Activated T-cell treated with anti-CD3 and anti-CD28 coated beads, Interleukin-2, amount 50 U/mL, for 24 hours (primary cell): ENCODE measurements at places on chromosomes 16 and 17.

GRCh38 chr16:2716948-2717347 lies 3.1 kb downstream of the PRSS27 start:
- DNase-seq, result no peak

- no peak for DNase-seq
Observed at GRCh38 chr17:22461460-22462145, 769.3 kb downstream of the KCNJ18 start.

GRCh38 chr16:57892447-57893096 lies 78.4 kb downstream of the CNGB1 start:
- DNase-seq, result no peak

- no peak for DNase-seq
Observed at GRCh38 chr16:51875834-51876600, 670.9 kb downstream of the TOX3 start.

DNA sequence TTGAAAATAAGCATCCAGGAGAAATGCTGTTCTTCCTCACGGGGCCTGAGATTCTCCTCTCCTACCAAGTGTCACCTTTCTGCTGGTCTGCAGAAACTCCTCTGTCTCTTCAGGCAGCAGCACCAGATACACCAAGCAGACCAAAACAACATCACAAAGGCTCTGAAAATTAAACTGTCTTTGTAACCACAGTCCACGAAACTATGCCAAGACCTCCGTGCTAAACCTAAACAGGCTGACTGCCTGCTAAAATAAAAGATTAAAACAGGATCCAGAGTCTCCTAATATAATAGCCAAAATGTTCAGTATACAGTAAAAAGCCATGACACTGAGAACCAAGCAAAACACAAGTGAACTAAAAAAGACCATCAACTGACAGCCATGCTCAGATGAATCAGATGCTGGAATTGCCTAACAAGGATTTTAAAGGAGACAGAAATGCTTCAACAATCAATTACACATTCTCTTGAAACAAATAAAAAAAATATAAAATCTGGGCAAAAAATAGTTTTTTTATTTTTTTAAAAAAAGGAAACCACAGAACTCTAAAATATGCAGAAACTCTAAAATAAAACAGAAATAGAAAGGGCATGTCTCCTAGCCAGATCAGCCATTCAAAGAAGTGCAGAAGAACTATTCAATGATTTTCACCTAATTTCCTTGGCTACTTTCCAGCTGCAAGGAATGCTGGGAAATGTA lies 50.3 kb upstream of the TOX3 start:
- DNase-seq, result no peak

DNA sequence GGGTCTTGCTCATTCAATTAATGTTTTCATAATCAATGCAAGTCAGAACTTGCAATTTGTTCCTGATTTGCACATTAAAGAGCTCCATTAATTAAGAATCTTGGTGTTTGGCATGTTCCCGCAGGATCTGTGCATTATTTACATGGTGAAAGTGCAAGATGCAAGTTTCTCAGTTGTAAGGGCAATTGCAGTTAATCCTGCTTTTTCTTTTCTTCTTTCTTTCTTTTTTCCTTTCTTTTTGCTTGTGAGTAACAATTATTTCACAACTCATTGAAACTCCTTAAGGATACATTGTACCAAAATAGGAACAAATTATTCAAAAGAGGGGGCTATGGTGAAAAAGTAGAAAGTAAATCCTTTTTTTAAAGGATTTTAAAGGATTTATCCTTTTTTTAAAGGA lies 24.2 kb downstream of the AATF start:
- DNase-seq, result no peak

DNA sequence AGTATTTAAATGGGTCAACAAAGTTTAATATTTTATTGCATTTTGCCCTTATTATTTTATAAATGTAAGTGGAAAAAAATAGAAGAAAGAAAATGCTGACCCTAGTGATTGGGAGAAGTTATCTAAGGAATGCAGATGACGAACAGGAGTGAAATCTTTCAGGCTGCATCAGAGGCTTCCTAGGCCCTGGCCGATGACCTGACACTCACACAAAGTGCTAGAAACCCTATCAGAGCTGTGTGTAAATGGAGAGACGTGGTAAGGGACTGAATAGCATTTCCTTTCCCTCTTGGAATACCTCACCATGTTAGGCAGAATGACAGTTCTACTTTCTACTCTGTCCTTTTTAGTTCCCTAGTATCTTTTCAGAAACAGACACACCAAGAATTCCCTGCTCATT lies 44.9 kb upstream of the CNEP1R1 start:
- no peak for DNase-seq

DNA sequence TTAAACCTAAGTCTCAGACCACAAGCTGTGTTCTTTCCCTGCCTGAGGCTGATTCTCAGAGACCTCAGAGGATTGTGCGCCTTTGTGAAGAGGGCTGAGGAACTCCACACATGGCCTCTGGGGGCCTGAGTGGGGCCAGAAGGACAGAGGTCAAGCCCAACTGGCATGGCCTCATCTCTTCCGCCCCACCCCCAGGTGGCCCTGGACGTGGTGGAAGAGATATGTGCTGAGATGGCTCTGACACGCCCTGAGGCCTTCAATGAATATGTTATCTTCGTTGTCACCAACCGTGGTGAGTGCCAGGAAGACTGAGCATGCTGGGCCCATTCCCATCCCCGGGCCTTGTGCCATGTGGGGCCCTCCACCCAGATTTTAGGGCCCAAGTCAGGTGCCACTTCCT lies 20.1 kb upstream of the ALKBH5 start:
- DNase-seq, result no peak

DNA sequence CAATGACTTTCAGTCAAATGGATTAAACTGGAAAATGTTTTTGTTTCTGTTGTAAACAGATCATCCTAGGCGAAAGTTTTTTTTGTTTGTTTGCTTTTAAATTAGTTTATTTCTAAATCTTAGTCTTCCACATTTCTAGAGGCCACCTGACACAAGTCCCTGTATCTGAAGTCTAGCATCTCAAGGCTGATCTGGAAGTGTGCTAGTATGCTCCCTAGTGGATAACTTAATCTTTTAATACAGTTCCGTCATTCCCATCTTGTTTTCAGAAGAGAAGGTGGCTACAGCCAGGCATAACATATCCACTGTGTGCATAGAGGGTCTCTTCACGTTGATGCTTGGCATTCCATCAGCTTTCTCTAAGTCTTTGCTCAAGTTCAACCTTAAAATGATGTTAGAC lies 7.6 kb downstream of the IFT20 start:
- DNase-seq, result no peak

GRCh38 chr17:31198026-31198425 lies 99.0 kb downstream of the OMG start:
- DNase-seq, result no peak

- no peak for DNase-seq
Observed at GRCh38 chr17:37667039-37667438, 23.8 kb upstream of the DDX52 start.

- DNase-seq, result peak; percentile 60
Observed at GRCh38 chr17:57009737-57010445, 32.0 kb downstream of the SCPEP1 start.

DNA sequence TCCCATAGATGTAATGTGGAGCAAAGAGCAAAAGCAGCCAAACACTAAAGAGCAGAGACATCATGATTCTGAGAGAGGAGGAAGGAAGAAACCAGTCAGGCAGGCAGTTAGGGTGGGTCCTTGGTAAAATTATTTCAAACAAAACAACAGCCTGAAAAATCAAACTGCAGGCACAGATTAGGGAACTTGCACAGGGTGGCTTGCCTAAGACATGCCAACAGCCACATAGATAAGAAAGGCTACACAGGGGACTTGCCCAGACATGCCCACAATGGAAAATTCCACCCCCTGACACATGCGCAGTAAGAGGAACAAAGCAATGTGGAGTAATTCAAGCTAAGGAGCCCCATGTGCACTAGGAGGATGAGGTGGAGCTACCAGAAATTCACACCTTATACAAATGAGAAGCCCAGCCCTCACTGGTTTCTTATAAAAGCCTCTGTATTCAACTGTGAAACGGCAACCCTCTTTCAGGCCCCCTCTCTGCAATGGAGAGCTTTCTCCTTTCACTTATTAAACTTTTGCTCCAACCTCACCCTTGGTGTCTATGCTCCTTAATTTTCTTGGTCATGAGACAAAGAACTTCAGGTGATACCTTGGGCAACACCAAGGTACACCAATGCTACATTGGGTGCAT lies 7.3 kb upstream of the GAS7 start:
- no peak for DNase-seq

- peak; percentile 55 for DNase-seq
Observed at GRCh38 chr16:2155977-2156848, 631 bp downstream of the TRAF7 start.

GRCh38 chr17:66789961-66790437 lies 44.9 kb upstream of the CACNG5 start:
- no peak for DNase-seq
